Nucleus accumbens (tissue), 56 donors: ENCODE measurements at places on chromosomes 6 and 20.

- no peak for DNase-seq
Measured at GRCh38 chr6:68675548-68675947, 40.5 kb downstream of the ADGRB3 start.

- DNase-seq = no peak
Measured at GRCh38 chr6:131813991-131814390, 6.2 kb downstream of the ENPP1 start.

DNA sequence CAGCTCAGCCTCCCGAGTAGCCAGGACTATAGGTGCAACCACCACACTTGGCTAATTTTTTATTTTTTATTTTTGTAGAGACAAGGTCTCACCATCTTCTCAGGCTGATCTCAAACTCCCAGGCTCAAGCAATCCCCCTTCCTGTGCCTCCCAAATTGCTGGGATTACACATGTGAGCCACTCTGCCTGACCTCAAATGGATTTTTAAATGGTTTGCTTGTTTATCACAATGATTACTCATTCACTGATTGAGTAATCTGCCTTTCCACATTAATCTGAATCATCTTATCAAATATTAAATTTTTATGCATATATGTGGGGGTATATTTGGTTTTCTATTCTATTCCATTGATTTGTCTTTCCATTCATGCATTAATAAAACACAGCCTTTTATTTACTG lies 9.4 kb upstream of the KHDC1L start:
- DNase-seq = no peak

GRCh38 chr20:1757072-1757471 lies 99.5 kb upstream of the SIRPG start:
- no peak for DNase-seq

- no peak for DNase-seq
Measured at GRCh38 chr6:25100288-25100687, 164.5 kb upstream of the RIPOR2 start.

DNA sequence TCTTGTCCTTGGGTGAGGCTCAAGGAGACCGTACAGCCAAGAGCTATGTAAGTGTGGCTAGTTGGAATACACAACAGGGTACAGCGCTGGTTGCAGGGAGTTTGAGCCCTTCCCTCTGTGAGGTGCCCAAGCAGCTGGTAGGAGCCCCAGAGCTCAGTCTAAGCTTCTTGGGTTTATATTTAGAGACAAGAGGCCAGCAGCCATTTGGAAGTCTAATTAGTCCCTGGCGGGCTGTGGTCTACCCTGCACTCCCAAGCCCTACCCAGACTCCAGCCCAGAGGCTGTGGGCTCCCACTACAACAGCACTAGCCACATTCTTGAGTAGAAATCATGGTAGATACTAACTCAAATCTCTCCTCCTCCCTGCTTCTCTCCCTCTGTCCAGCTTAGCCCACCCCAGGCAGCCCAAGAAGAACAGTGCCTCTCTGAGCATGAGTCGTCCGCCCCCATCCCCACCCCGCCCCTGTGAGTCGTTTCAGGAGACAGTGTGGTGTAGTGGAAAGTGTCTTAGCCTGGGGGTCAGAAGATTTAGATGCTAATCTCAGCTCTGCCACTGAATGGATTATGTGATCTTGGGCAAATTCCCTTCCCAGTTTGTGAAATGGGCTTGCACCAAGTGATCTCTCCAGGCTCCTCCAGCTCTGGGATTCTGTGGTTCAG lies 37.8 kb downstream of the EIF2S2 start:
- no peak for DNase-seq

- DNase-seq = no peak
Measured at GRCh38 chr20:18688676-18689075, 100.8 kb downstream of the DTD1 start.

- no peak for DNase-seq
Measured at GRCh38 chr6:52233975-52234823, 10.1 kb downstream of the IL17F start.

GRCh38 chr6:113258771-113259170 lies 598.4 kb upstream of the MARCKS start:
- DNase-seq = no peak

- no peak for DNase-seq
Measured at GRCh38 chr6:56891754-56892153, 63.2 kb upstream of the BEND6 start.

DNA sequence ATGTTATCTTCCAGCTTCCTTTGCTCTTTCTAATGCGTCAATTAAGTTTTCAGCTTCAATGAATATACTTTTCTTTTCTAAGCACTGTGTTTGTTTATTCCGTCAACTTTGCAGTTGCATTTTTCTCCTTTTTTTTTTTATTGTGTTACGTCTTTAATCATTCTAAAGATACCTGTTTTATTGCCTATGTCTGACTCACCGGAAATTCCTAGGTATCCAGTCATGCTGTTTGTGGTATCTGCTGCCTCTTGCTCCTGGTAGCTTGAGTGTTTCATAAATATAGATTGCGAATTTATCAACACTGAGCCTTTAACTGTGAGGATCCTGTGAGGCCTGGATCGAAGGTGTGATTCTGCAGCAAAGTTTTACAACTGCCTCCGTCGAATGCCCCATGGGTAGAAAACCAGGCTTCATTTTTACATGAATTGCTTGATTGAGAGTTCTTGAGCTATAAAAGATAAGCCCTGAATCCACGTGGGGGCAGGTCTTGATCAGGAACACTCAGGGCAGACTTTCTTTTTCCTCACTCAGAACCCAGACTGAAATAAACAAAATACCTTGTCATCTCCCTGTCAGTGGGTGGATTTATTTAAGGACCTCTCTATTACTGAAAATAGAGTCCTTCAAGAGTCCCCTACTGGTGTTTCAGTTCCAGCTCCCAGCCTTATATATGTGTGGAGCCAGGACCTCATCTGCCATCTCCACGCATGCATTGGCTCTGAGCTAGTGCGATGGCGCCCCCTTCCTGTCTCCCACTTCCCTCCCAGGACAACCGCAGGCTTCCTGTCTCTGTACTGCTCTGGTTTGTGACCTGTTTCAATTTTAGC lies 60.1 kb upstream of the LRRC1 start:
- DNase-seq = no peak

DNA sequence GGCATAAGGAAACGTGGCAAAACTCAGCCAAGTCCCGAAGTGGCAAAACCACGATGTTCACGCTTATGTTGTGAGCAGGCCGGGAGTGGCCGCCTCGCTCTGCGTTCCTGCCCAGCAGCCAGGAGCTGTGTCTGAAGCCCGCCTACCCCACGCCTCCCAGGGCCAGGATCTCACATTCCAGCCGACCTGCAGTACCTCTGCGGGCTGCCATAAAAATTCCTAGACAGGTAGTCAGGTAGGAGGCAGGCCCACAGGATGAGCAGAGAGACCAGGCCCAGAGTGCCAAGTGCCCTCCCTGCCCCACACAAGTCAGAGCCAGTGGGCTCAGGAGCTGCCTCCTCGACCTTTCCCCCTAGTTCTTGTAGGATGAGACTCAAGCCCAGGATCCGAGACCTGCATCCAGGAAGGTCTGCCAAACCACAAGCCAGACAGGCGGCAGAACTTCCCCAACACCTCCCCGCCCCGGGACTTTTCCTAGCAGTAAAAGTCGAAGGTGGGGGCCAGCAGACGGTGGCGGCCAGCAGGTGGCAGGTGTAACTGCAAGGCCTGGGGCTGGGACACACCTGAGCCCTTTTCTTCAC lies 16.7 kb downstream of the PMEPA1 start:
- no peak for DNase-seq

DNA sequence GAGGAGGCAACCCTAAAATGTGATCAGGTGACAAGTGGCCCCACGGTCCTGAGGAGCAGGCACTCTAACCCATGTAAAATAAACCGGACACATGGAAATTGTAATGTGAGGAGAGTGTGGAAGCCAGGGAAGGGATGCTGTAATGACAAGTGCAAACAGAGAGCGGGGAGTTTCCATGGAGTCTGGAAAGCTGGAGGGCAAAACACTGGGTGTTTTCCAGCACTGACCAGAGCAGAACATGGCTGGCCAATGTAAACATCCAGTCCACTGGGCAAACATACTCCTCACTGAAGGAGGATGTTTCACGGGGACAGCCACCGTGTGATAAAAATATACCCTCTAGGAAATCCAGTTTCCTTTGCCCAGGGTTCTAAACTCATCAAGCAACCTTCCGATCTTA lies 219.0 kb upstream of the JARID2 start:
- DNase-seq = no peak

DNA sequence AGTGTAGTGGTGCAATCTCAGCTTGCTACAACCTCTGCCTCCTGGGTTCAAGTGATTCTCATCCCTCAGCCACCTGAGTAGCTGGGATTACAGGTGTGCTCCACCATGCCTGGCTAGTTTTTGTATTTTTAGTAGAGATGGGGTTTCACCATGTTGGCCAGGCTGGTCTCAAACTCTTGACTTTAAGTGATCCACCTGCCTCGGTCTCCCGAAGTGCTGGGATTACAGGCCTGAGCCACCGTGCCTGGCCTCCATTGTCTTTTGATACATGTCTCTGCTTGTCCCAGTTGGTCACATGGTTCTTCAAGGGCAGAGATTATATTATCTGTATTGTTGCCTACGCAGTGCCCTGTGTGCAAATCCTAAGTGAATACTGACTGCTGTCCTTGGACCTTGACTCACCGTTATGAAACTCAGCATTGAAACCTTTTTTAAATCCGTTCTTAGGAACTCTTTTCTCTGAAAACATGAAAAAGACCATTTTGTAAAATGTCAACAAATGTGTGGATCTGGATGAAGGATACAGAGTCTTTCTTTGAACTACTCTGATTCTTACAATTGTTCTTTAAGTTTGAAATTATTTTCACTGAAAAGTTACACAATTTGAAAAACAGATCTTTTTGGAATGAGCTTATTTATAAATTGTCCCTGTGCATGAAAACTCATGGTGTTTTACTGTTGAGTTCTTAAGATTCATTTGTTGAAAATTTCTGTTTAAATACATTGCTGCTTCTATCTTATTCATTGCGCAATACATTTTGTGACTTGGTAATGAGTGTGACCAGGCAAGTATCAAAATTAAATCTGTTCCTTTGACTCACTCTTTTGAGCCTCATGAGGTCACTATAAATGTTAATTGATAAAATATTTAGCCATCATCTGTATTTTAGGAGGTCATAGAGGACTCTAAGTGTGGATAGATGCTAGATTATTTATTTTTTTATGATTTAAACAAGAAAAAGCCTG lies 293.5 kb downstream of the UTRN start:
- no peak for DNase-seq

DNA sequence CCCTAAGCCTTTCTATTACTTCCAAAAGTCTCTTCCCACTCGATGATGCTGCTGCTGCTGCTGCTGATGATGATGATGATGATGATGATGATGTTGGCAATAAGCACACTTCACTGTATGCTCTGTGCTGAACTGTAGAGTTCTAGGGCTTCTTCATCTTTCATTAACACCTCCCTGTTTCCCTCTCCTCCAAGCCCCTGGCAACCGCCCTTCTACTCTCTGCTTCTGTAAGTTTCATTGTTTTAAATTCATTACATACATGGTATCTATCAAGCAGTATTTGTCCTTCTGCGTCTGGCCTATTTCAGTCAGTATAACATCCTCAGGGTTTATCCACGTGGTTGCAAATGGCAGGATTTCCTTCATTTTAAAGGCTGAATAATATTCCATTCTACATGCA lies 100.2 kb downstream of the THBS2 start:
- DNase-seq = no peak

- DNase-seq = no peak
Measured at GRCh38 chr6:134435814-134436280, 117.9 kb upstream of the SGK1 start.

DNA sequence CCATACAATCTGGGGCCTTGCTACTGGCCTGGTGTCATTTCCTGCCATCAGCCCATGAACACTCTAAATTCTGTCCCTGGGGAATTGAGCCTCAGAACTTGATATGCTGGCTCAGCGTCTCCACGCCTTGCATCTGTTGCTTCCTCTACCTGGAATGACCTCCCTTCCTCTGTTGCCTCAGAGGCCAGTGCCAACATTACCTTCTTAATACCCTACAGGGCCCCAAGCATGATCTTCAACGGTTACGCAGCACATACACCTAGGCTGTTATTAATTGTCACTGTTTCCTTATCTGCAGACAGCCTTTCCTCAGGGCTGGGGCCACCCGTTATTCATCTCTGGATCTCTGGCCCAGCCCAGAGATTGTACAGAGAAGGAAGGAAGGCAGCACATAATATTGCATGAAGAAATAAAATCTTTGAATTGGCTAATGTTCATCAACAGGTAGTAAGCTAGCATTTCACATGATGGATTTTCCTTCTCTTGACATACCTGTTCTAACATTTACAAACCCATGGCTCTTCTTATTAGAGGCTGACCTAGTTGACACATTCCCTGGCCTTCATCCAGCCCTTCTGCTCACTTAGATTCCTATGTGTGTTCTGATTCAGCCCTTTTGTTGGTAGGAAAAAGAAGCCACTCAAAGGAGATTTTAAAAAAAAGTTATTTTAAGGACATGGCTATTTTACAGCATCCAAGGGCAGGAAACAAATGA lies 8.4 kb upstream of the RNF182 start:
- DNase-seq = no peak

DNA sequence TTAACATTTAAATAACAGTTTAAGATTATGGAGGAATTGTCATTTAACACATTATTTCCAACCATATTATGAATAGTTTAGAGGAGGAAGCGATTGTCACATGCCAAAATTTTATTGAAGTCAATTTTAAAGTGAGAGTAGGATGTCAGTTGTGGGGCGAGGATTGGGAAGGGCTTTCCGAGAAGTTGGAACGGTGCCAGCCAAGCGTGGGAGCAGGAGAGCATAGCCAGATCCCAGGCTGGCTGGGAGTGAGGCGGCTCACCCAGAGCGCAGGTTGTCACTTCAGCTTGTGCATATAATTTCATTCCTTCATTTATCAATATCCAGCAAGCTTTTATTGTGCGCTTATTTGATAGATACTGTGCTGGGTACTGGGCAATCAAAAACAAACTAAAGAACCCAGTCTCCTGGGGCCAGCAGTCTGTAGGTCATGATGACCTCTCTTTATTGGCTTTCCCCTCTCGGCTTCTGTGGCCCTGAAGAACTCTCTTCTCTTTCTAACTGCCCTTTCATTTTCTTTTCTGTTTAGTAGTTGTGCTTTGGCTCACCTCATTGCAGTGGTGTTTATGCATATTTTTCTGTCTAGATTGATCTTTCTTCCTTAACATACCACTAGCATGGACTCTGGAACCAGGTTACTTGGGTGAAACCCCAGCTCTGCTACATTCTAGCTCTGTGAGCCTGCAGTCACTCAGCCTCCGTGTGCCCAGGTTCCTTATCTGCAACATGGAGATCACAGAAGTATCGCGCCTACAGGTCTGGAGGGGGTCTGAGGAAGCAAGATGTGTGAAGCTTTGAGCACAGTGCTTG lies 6.4 kb downstream of the CEP43 start:
- DNase-seq = no peak

GRCh38 chr6:3343089-3343883 lies 84.5 kb downstream of the PSMG4 start:
- DNase-seq = no peak

DNA sequence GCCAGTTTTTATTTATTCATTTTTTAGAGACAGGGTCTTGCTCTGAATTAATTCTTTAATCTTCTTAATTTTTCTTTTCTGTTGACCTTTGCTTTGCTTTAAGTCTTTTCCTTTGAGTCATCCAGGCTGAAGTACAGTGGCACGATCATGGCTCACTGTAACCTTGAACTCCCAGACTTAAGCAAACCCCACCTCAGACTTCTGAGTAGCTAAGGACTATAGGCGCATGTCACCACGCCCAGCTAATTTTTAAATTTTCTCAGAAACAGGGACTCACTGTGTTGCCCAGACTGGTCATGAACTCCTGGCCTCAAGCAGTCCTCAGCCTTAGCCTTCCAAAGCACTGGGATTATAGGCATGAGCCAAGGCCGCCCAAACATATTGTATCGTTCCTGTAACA lies 71.3 kb upstream of the GNRH2 start:
- DNase-seq = no peak

- no peak for DNase-seq
Measured at GRCh38 chr6:36029464-36029863, 1.9 kb downstream of the MAPK14 start.

- DNase-seq = no peak
Measured at GRCh38 chr20:48380661-48381060, 447.1 kb downstream of the PREX1 start.
